ENCODE measurements at places on chromosomes 2 and 18.

DNA sequence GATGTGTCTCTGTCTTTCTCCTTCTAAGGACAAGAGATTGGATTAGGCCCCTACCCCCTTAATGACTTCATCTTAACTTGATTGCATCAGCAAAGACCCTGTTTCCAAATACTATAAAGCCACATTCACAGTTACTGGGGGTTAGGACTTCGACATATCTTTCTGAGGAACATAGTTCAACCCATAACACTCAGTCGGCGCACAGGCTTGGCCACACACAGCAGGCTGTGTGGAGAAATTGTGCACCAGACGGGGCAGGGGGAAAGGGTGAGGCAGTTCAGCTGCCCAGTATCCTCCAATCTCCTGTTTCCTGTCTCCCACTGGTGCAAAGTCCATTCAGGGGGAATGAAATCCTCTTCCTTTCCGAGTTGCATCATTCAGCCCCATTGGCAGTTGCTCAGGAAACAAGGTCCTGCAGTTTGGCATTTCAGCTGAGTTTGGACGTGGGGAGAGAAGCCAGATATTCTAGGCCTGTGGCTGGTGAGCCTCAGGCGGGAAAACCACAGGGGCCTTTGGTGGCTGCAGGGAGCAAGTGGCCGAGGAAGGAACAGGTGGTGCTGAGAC is 9.4 kb upstream of the RAPGEF4 start:
- DNase-seq = no peak

GRCh38 chr2:162075689-162076132 is 1.7 kb upstream of the DPP4 start:
- no peak for DNase-seq

- DNase-seq = peak; percentile 81
Measured at GRCh38 chr2:42102591-42103450, 55.0 kb downstream of the PKDCC start.

DNA sequence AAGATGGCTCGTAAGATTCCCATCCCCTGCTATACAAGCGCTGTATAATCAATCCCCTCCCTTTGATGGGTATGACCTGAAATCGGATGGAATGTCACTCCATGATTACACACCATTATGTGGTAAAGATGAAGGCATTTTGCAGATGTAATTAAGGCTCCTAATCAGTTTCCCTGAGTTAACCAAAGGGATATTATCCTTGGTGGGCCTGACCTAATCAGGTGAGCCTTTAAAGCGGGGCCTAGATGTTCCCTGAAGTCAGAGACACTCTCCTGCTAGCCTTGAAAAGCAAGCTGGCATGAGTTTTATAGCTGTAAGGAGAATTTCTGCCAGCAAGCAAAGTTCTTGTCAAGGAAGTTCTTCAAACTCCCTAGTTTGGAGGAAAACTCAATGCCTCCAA is 223.8 kb upstream of the FN1 start:
- no peak for DNase-seq

DNA sequence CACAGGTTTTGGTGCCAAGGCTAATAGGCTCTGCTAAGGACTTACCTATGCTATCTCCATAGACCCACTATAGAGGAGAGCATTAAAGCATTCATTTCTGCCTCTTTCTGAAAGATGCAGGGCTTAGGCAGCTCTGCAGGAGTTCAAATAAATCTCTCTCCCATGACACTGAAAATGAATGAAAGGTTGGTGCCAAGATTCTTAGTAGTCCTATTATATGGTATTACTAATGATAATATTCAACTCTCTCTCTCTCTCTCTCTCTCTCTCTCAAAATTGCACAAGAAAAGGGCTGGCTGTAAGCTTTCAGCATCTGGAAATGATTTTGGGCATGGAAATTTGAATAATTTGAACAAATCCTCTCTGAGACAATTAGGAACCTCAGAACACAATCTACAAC is 433.7 kb downstream of the MBD2 start:
- DNase-seq = no peak

- DNase-seq = no peak
Measured at GRCh38 chr18:67318651-67319050, 197.9 kb downstream of the DSEL start.

GRCh38 chr18:23484561-23485182 is 18.6 kb upstream of the RMC1 start:
- no peak for DNase-seq

DNA sequence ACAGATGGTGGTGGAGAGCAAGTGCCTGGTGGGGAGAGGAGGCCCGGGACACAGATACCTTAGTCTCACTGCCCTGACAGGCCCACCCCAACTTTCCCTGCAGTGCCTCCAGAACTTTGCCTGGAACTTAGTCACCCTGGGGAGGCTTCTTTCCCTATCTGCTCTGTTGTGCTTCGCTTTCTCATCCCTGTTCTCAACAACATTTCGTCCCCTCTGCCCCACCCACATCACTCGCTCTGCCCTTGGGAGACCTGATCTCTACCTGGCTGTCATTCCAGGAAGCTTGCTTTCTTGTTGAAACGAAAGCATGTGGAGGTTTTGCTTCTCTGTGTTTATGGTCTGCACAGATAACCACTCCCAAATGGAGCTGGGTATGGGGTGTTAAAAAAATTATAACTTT is 93.8 kb downstream of the PRKCE start:
- DNase-seq = no peak

DNA sequence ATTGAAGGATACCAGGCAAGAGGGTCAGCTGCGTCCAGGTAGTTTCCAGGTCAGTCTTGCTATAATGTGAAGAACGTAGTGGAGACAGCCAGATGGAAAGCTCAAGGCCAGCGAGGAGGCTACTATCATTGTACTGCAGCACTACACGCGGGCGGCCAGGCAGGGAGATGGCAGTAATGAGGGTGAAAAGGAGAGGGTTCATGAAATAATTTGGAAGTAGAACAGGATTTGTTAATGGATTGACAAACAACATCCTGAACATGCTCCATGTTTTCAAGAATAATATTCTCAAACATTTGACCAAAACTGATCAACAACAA is 17.1 kb downstream of the SPIRE1 start:
- DNase-seq = no peak

- DNase-seq = no peak
Measured at GRCh38 chr2:5473635-5474034, 218.5 kb upstream of the SOX11 start.

DNA sequence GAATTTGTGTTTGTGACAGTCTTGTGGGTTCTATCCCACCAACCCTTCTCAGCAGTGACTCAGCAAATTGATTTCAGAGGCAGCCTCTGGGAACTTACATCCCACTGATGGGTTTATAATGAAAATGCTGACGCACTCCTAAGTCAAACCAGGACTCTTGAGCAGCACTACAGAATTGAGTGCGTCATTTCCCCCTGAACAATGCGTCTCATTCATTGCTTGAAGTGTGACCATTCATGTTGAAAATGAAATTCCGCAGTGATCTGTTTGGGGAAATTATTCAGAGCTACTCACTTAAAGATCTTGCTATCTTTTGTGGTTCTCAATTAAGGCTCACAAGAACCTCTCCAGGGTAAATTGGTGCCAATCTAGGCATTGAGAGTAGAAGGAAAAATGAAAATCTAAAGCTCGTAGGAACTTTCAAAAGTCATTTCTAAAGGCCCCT is 417.7 kb upstream of the SLC14A2 start:
- no peak for DNase-seq

DNA sequence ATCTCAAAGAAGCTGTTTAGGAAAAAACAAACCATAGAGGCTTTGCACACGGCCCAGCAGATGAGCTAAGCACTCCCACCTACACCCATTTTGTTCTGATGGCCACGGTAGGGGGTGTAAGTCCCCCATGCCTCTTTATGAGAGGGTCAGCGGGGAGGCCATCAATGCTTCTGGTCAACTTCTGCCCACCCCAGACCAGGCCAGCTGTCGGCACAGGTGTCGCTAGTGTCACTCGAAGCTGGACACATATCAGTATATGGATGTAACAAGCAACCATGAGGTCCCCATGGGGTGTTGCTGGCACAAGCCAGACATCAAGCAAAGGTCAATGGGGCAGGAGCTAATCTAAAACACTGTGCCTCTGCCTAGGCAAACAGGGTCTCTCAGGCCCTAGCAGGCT is 23.7 kb upstream of the SLC35F6 start:
- no peak for DNase-seq

DNA sequence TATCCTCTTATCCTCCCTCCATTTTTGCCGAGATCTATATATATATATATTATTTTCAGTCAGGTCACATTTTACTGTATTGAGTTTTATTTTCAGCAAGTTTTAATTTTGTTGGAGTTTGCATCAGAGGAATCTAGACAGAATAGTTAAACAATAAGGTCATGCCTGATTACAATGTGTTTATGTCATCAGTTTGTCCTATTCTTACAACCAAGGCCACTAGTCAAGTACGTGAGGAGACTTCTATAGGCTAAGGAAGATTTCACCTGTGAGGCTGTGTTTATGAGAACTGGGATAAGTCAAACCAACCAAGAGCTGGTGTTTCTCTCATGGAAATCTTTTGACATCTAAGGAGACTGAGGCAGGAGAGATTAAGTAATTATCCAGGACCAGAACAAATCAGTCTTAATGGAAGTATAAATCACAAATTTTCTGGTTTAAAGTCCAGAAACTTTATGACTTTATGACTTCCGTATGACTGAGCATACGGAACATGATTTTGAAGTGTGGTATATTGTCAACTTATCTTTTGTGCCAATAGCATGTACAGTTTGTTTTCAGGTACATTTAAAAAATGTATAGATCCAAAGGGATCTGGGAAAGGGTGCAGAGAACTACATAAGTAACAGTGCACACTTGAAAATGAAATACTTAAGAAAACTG is 100.0 kb upstream of the DTNA start:
- no peak for DNase-seq

GRCh38 chr2:215557701-215558100 is 121.8 kb upstream of the FN1 start:
- DNase-seq = no peak

DNA sequence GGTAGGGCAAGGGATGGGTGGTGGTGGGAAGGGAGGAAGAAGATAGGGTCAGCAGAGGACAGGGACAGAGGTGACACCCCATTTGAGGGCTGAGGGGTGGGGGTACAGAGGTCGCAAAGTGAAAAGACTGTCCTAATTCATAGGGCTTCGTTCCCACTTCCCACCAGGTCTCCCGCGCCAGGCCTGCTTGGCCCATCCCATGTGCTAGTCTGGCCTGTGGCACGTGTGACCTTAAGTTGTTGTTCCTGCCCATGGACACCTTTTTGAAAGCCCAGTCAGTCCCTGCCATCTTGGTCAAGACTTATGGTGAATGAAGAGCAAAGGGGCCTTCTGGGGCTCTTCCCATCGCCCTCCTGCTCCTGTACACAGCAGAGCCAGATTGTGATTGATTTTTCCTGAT is 46.2 kb downstream of the TGOLN2 start:
- no peak for DNase-seq
